ENCODE measurements at places on chromosomes 12 and 14.

- peaks cover 72% of the 10 kb centered on the region for H3K4me1 ChIP-seq
- no peaks in the 10 kb centered on the region for H3K27me3 ChIP-seq
- DNase-seq, result no peak
- no peak overlapping the region for H3K27ac ChIP-seq
- H3K4me3 ChIP-seq, result peak overlapping the region; percentile 97
Observed at GRCh38 chr12:108559748-108560147, 1.2 kb downstream of the SART3 start.

DNA sequence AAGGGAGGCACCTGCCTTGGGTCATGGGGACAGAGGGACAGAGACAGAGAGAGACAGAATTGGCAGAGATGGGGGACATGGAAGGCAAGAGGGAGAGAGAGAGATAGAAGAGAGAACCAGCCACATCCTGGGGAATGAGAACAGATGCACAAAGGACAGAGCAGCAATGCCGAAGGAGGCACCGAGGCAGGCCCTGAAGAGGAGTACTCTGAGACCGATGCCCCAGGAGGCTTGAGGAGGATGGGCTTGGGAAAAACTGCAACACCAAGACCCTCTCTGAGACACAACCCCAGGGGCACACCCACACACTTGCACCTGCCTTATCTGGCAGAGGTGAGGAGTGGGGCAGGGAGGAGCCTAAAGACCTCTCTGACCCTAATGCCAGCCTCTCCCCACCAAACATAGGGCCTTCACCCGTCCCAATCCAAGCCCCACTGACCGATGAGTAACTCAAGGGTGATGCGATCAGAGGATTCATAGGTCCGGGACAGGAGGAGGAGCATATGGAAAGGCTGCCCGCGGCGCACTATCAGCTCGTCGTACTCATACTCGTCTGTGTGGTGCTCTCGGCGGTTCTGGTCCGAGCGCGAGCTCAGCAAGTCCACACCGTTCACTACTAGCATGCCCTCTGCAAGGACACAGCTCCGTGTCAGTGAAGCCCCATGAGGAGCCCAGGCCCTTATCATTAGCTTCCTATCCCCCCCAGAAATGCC lies 1.6 kb downstream of the TGM1 start:
- H3K4me3 ChIP-seq, result no peak overlapping the region
- H3K36me3 ChIP-seq, result peaks cover 31% of the 10 kb centered on the region
- no peak overlapping the region for H3K27ac ChIP-seq
- no peaks in the 10 kb centered on the region for H3K4me1 ChIP-seq
- DNase-seq, result no peak

- no peak overlapping the region for H3K27ac ChIP-seq
- no peaks in the 10 kb centered on the region for H3K36me3 ChIP-seq
- no peaks in the 10 kb centered on the region for H3K27me3 ChIP-seq
- H3K4me3 ChIP-seq, result no peak overlapping the region
Observed at GRCh38 chr12:2895511-2895910, 4.8 kb downstream of the TULP3 start.

- no peak overlapping the region for H3K4me3 ChIP-seq
- no peak overlapping the region for H3K27ac ChIP-seq
- H3K36me3 ChIP-seq, result no peaks in the 10 kb centered on the region
- H3K4me1 ChIP-seq, result no peaks in the 10 kb centered on the region
Observed at GRCh38 chr12:15122344-15122743, 98.9 kb downstream of the RERG start.

DNA sequence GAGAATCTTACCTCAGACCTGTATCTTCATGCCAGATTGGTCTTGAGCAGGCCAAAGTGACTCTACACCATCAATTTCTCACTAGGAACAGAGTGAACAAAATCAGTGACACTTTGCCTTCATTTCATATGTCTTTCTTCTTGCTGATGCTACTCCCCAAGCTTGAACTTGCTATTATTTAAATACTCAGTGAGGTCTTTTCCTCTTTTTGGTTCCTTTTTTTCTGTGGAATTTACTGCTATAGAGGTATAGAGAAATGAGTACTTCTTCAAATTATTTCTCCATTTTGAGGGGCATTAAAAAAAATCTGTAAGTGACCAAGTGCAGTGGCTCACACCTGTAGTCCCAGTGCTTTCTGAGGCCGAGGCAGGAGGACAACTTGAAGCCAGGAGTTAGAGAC lies at the start of gene GPR33:
TSS of gene GPR33 (minus strand) at position 154 of the 400 bp plus-strand sequence. CDS start 4,074 bp downstream, outside the sequence.
- H3K27ac ChIP-seq, result no peak within 1 kb of the TSS
- H3K27me3 ChIP-seq, result peaks cover 3% of the 10 kb centered on the region
- H3K4me3 ChIP-seq, result no peak within 1 kb of the TSS

DNA sequence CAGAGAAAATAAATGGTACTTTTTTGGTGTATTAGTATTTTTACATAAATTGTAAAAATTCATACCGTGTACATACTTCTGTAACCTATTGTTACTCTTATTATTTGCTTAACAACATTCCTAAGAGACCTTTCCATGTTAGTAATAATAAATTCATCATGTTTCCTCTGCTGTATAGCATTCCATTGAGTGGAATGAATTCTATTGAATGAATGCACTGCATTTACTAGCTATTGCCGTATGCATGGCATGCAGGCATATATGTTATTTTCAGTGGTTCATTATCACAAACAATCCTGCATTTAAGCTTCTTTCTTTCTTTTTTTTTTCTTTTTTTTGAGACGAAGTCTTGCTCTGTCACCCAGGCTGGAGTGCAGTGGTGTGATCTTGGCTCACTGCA lies 137.6 kb upstream of the TBX3 start:
- no peak overlapping the region for H3K27ac ChIP-seq
- H3K4me1 ChIP-seq, result no peaks in the 10 kb centered on the region
- H3K4me3 ChIP-seq, result no peak overlapping the region
- no peak for DNase-seq

DNA sequence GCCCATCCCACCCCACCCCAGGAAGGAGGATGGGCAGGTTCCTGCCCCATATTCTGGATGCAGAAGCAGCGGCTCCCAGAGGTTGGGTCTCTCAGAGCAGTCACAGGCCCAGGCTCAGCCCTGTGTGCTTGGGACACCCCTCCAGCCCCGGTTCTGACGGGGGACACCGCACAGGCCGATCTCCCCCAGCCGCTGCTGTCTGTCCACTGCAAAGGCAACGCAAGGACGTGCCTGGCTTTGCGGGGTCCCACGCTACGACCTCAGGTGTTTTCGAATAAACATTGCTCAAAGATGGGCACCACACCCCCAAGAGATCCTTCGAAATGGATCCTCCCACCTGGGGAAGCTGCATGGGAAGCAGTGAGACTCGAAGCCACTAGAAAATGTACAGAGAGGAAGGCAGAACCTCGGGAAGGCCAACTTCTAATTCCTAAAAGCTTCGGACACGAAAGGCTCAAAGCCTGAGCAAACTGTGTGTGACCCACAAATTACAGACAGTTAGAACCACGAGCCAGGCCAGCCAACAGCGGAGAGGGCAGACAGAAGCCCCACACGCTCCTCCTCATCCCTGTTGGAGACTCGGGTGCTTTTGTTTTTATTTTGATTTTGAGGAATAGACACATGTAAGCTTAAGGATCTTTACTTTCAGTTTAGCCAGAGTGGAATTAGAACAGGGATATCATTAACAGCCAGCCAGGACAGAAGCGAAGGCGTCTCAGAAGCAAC lies 10.8 kb downstream of the C14orf180 start:
- H3K4me1 ChIP-seq, result no peaks in the 10 kb centered on the region
- H3K36me3 ChIP-seq, result no peaks in the 10 kb centered on the region
- H3K27ac ChIP-seq, result no peak overlapping the region
- no peak for DNase-seq

DNA sequence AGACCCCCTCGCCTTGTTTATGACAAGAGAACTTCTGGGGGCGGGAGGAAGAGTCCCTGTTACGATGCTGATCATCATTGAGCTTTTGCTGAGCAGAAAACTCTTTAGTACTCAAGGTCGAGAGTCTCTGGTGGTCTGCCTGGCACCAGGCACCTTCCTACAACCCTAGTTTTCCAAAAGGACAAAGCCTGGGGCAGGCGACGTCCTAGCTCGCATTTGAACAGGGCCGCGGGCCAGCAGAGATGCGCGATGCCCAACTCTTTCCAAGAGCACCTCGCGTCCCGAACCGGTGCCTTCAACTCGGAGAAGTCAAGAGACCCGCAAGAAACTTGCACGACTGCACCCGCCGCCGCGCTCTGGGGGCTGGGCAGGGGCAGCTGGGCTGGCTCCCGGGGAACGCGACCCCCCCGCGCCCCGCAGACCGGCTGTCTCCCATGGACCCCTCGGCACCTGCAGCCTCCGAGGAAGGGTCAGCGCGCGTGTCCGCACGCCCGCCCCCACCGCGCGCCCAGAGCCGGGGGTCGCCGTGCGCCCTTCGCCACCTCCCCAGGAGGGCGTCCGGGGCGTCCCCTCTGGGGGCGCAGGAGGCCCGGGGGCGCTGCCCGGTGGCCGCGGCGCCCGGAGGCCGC lies 377 bp upstream of the BCL7A start:
- peak overlapping the region; percentile 41 for H3K4me3 ChIP-seq
- H3K27ac ChIP-seq, result no peak overlapping the region
- peaks cover 25% of the 10 kb centered on the region for H3K4me1 ChIP-seq
- DNase-seq, result no peak
- H3K27me3 ChIP-seq, result peaks cover 4% of the 10 kb centered on the region

DNA sequence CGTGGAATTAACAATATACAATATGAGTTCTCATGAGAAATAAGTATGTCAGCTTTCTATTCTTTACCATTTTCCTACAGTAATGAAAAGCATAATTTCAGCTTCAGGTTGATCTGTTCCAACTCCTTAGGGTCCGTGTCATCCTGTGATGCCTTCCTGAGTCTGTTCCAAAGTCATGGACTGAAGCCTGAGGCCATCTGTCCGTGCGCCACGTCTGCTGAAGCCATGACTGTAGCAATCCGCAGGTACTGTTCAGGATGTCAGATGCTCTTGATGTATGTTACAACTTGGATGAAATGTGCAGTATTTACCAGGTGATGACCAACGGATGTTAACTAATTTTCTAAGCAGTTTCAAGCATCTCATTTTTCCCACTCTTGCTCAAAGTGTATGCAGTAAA lies 67.0 kb upstream of the ATF1 start:
- no peaks in the 10 kb centered on the region for H3K27me3 ChIP-seq
- no peaks in the 10 kb centered on the region for H3K4me1 ChIP-seq
- H3K27ac ChIP-seq, result no peak overlapping the region
- H3K4me3 ChIP-seq, result no peak overlapping the region
- H3K36me3 ChIP-seq, result peaks cover 76% of the 10 kb centered on the region

DNA sequence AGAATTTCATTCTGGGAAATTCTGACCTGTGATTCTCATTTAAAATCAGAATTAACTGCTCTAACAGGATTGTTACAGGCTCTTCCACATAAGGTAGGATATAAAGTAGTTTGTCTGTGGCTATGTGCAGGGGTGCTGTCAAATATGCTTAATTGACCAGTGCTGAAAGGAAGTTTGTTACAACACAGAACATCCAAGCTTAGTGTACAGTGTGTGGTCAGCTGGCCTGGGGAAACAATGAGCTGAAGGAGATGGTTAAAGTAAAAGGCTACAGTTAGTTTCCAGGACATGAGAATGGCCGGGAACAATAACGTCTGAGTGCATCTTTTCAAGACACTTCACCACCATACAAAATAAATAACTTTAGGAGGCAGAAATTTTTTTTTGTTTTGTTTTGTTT lies 68.0 kb downstream of the PKP2 start:
- no peak overlapping the region for H3K27ac ChIP-seq
- no peak for DNase-seq
- no peaks in the 10 kb centered on the region for H3K36me3 ChIP-seq
- no peak overlapping the region for H3K4me3 ChIP-seq

GRCh38 chr12:47032644-47033043 lies 46.8 kb upstream of the PCED1B start:
- no peaks in the 10 kb centered on the region for H3K27me3 ChIP-seq
- no peak overlapping the region for H3K27ac ChIP-seq
- peaks cover 2% of the 10 kb centered on the region for H3K4me1 ChIP-seq

DNA sequence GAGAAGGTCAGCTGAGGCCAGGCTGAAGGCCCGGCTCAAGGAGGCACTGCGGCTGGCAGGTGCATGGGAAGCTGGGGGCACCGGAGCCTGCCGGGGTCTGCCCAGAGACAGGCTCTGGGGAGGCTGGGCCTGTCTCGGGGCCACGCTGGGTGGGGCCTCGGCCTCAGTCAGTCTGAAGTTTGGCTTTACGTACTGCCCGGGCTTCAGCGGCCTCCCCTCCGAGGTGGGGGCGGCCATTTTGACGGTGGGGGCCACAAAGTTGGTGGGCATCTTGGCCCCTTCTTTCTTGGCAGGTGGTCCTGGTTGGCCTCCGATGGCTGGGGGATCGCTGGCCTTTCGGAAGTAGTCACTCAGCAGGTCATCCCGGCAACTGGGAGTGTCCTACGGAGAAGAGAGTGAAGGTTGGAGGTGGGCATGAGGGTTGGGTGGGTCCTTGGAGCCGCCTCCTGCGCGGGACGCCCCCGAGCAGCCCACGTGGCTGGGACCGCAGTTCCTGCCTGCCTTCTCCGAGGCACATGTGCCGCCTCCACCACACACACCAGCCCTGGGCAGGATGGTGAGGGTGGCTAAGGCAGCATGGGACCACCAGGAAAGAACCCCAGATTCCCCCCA lies 28.9 kb upstream of the GPR68 start:
- H3K4me1 ChIP-seq, result no peaks in the 10 kb centered on the region
- peaks cover 81% of the 10 kb centered on the region for H3K36me3 ChIP-seq
- H3K4me3 ChIP-seq, result no peak overlapping the region
- DNase-seq, result no peak
- no peak overlapping the region for H3K27ac ChIP-seq
- H3K27me3 ChIP-seq, result no peaks in the 10 kb centered on the region

- DNase-seq, result peak; percentile 58
- H3K4me3 ChIP-seq, result no peak overlapping the region
Observed at GRCh38 chr12:50059440-50060119, 2.2 kb downstream of the ASIC1 start.

- no peak overlapping the region for H3K27ac ChIP-seq
- H3K4me3 ChIP-seq, result no peak overlapping the region
- H3K27me3 ChIP-seq, result no peaks in the 10 kb centered on the region
- peaks cover 7% of the 10 kb centered on the region for H3K4me1 ChIP-seq
- H3K36me3 ChIP-seq, result no peaks in the 10 kb centered on the region
Observed at GRCh38 chr14:106417224-106418049, 891.1 kb downstream of the TMEM121 start.

GRCh38 chr14:94542811-94543440 lies 18.3 kb upstream of the SERPINA4 start:
- H3K27me3 ChIP-seq, result no peaks in the 10 kb centered on the region
- no peaks in the 10 kb centered on the region for H3K36me3 ChIP-seq
- H3K4me3 ChIP-seq, result no peak overlapping the region
- no peak for DNase-seq

- no peaks in the 10 kb centered on the region for H3K4me1 ChIP-seq
- H3K36me3 ChIP-seq, result no peaks in the 10 kb centered on the region
- H3K27me3 ChIP-seq, result no peaks in the 10 kb centered on the region
- no peak overlapping the region for H3K4me3 ChIP-seq
Observed at GRCh38 chr12:83827860-83828259, 1084.7 kb downstream of the SLC6A15 start.

GRCh38 chr12:40001406-40001805 lies 104.5 kb downstream of the SLC2A13 start:
- no peaks in the 10 kb centered on the region for H3K27me3 ChIP-seq
- H3K36me3 ChIP-seq, result no peaks in the 10 kb centered on the region

GRCh38 chr12:6065131-6065862 lies 59.2 kb downstream of the VWF start:
- no peak overlapping the region for H3K27ac ChIP-seq
- peaks cover 7% of the 10 kb centered on the region for H3K4me1 ChIP-seq
- no peak for DNase-seq
- no peak overlapping the region for H3K4me3 ChIP-seq
- H3K36me3 ChIP-seq, result no peaks in the 10 kb centered on the region

GRCh38 chr14:102805371-102805891 lies 28.2 kb downstream of the TRAF3 start:
- H3K27ac ChIP-seq, result peak overlapping the region; percentile 15
- peak; percentile 75 for DNase-seq
- no peaks in the 10 kb centered on the region for H3K36me3 ChIP-seq
- peak overlapping the region; percentile 24 for H3K4me3 ChIP-seq
- no peaks in the 10 kb centered on the region for H3K27me3 ChIP-seq

GRCh38 chr12:80412343-80412953 lies 31.6 kb upstream of the PTPRQ start:
- peak; percentile 9 for DNase-seq
- no peak overlapping the region for H3K4me3 ChIP-seq
- H3K27me3 ChIP-seq, result no peaks in the 10 kb centered on the region
- H3K36me3 ChIP-seq, result no peaks in the 10 kb centered on the region
